ENCODE measurements at places on chromosomes 11 and 22.

- no peak for DNase-seq
Measured at GRCh38 chr22:46146329-46146728, 4.0 kb upstream of the PPARA start.

DNA sequence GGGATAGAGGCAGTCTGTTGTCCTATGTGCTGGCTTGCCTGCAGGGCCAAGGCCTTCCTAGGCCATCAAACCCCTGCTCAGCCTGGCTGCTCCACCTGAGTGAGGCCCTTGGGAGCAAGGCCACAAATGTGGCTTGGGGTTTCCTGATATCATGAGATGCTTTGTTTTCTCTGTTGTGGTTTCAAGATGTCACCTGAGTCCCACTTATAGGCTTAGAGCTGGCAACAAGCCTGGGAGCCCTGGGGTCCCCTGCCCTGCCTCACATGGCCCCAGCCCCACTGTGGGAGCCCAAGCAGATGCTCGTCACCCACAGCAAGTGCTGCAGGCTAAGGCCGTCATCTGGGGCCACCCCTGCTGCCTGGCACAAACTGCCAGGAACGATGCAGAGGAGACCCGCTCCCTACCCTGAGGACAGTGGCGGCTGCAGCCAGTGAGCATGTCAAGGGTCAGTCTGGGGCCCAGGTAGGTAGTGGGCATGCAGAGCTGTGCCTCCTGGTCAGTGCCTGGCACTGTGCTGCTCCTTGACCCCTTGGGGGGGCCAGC, 75.4 kb upstream of the KCNQ1OT1 start:
- no peak for DNase-seq

DNA sequence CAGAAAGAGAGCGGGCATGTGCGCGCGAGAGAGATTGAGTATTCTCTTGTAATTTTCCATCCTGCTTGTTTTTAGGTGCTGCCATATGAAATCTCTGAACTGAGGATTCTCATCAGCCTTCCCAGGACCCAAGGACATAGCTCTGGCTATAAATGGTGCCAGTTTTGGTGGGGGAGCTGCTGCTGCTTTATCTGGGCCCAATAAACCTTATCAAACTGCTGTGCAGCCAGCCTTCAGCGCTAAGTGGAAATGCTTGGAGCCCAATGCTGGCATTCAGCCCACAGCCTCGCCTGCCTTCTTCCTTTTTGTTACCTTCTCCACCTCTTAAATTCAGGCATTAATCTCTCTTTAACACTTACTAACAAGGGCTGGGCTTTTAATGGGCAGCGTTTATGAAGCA, 2.4 kb upstream of the ZBTB16 start:
- DNase-seq = no peak

- DNase-seq = no peak
Measured at GRCh38 chr22:46895753-46896152, 133.3 kb downstream of the TBC1D22A start.

GRCh38 chr11:17351510-17352176, at the start of gene NCR3LG1:
NCR3LG1 (plus strand) TSS chr11:17351800; CDS start chr11:17351970, 170 bp downstream.
- DNase-seq = no peak

DNA sequence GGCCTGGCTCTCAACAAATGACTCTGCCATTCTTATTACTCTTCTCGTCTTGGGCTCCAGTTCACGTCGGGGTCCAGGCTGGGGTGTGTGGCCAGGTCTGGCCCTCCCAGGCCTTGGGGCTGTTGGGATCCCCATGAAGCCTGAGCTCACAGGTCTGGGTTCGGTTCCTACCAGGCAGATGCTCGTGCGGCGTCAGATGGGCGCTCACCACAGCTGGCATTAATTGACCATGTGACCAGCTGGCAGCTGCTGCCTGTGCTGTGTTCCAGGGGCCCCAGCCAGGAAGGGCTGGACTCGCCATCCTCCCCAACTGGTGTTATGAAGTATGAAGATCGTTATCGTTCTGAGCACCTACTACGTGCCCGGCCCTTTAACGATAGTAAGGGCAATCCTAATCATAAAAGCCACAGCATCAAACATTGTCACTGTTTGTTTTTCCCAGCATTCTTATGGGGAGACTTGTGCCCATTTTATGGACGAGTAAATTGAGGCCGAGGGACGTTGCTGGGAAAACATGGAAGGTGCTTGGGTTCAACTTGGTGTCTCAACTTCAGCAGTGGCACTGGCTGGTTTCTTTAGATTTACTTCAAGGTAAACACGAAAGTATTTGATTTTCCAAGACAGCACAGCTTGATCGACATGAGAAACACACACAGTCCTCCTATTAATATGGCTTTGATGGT, 26.8 kb upstream of the CACNG2 start:
- DNase-seq = no peak

DNA sequence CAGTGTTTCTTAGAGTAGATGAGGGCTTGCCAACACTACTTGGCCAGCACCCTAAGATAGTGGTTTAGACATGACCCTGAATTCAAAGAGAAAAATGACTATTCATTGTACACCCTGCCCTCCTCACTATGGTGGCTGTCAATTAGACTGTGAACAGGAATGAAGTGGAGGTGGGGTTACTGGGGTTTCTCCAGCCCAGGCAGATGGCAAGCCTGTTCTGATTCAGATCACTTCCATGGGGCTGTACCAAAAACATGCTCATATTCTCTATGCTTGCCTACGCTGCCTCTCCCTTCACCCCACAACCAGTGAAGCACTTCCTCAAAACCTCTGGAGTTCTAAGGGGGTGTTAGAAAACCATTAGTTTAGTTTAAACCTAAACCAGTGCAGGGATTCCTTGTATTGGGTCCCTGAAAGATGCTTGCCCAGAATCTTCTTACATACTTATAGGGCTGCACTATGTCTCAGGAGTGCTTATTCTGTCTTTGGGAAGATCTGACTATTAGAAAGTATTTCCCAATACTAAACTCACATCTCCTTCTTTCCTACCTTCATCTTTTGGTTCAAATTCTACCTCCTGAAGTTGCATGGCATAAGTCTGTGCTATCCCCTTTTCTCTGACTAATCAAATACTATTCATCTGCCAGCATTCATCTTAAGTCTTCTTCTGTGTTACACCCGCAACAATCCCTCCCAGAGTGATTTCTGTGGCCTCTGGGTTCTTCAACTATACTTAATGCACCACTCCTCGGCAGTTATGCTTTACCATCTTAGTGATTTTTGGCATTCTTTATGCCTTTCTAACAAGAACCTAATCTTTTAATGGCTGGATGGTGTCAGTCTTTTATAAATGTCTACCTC, 71.8 kb downstream of the ATG16L2 start:
- DNase-seq = no peak

- no peak for DNase-seq
Measured at GRCh38 chr11:111982019-111982464, 43.2 kb upstream of the DLAT start.

GRCh38 chr22:32322986-32323385, 34.7 kb upstream of the RFPL3 start:
- no peak for DNase-seq

DNA sequence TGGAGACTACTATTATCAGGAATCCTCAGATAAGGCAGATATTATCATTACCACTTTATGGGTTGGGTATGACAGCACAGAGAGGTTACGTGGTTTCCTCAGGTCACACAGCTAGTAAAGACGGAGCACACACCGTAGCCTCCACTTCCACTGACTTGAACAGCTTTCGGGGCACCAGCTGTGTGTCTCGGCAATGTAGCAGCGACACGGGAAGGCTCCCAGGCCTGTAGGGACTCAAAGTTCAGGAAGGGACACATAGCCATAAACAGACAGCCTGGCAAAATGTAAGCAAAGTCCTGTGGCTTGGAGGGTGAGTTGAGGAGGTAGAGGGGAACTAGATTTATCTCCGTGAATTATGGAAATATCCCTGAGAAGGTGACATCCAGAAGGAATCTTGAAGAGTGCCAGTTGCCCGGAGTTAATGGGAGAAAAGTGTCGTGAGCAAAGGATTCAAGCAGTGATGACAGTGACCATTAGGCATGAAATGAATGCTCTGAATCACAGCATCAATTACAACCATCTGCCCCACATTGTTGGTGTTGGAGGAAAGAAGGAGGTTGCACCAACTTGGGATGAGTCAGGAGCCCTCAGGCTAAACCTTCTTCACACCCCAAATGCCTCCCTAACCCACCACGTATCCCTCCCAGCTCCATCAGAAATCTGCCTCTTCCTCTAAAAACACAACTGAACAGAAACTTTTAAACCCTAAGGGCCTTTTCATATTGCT, 106.7 kb upstream of the ASPHD2 start:
- peak; percentile 89 for DNase-seq

- peak; percentile 79 for DNase-seq
Measured at GRCh38 chr22:30426388-30427353, 1.1 kb downstream of the MTFP1 start.

GRCh38 chr11:96334219-96334618, 8.8 kb downstream of the MAML2 start:
- DNase-seq = no peak

DNA sequence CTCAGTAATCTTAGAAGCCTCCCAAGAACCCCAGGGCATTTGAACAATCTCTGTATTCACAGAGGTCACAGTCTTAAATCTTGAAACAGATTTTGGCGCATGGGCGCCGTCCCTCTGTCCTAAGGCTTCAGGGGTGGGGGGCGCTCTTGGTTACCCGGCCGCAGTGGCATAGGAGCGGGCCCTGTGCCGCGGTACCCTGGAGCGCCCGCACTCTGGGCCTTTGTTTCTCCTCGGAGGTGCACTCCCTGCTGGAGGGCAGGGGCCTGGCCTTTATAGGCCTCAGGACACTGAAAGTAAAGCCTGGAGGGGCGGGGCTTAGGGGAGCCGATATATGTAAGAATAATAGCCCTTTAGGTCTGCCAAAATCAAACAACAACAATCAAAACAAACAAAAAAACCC, 197.3 kb upstream of the FOLH1 start:
- DNase-seq = no peak

DNA sequence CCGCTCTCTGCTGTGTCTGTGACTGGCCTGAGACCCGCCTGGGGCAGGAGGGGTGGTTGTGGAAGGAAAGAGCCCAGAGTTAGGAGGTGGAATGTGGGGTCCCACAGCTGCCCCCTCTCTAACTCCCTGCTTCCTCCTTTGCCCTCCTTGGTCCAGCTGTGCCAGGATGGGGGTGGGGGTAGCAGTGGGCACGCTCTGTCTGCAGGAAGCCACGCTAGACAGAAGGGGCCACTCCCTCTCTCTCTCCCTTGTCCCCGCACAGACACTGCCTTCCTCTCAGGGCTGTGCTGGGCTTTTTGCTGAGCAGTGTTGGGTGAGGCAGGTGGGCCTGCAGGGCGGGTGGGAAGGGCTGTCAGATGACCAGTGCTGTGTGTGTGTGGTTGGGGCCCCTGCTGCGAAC, 2.0 kb upstream of the SOX10 start:
- DNase-seq = no peak

DNA sequence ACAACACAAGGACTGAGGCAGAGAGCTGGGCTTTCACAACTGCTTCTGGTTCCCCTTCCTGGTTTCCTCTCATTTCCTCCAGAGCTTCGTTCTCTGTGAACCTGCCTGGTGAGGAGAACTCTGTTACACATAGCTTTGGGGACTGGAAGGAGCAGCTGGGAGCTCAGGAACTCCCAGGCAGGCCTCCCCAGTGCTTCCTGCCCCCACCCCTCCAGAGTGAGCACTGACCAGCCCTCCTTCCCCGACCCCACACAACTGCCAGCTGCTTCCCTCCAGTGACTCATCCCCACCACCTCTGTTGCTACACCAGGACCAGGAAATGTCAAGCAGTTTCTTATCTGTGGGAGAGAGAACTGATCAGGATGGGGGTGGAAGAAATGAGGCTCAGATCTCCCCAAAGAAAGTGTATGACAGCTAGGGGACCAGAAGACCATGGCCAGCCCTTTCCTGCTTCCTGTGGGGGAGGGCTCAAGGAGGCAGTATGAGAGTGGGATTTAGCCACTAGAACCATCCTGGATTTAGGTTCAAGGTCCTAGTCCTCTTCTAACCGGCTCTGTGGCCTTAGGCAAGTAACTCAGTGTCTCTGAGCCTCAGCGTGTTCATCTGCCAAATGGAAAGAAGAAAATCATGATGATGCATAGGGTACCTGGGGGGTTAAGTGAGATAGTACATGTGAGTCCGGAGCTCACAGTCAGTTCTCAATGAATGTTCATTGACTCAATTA, 4.5 kb upstream of the TP53I11 start:
- DNase-seq = peak; percentile 87

- no peak for DNase-seq
Measured at GRCh38 chr22:50136581-50137015, 33.9 kb upstream of the PANX2 start.

- DNase-seq = no peak
Measured at GRCh38 chr11:75518771-75519653, 6.7 kb downstream of the GDPD5 start.

DNA sequence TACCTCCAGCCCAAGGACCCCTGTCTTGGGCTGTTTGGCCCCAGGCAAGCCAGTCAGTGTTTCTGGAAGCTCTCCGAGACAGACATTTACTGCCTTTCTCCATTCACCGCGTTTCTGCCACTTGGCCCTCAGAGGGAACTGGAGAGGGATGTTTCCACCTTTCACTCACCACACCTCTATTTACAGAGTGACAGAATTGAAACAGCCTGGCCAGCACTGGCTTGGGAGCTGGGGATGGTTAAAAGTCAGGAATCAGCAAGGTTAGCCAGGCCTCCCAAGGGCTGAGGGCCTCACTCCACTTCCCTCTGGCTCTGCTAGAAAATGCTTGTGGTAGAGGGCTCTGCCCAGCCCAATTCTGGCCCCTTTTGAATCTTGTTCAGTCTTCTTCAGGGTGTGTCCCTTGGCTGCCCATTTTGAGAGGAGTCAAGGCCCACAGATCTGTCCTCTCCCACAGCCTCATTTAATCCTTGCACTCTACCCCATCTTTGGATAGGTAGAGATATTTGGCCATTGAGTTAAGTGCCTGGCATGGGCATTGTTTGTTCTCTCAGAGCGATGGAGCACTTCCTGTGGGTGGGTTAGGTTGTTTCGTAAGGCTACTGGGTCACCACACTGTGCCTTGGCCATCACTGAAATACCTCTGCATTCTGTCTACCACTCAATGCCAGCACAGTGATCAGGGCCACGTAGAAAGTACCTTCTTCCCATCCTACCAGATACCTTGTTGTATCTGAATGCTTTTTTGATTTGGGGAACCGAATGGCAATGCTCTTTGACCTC, 119.2 kb downstream of the MICAL2 start:
- DNase-seq = no peak

DNA sequence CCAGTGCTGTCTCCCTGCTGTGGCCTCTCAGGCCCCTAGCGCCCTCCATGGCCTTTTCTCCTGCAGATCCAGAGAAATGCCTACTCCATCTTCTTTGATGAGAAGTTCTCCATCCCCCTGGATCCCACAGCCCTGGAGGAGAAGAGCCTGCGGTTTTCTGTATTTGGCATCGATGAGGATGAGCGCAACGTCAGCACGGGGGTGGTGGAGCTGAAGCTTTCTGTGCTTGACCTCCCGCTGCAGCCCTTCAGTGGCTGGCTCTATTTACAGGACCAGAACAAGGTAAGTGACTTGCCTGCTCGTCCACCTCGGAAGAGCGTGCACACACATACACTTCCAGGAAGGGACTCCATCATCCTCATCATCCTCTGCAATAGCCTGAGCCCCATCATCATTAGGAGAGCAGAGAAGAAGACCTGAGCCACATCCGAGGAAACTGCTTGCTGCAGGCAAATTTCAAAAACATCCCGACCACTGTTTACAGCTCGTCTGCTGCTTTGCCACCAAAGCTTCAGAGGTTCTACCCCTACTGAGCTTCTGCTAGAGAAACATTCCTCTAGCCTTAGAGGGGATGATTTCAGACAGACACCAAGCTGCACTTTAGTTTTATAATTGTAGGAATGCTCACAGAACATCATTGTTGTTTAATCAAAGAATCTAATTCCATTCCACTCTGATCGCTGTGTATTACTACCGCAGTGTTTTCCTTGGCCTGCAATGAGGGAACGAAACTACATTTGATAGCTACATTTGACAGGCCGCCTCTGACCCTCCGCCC, 12.9 kb upstream of the RHOD start:
- DNase-seq = no peak

Data from MG63 (cell line).